Stimulated activated CD8-positive, alpha-beta memory T cell treated with anti-CD3 and anti-CD28 coated beads, Interleukin-7, amount 100 ng/mL, for 1 hour (primary cell): ENCODE measurements at places on chromosomes 6 and 20.

- DNase-seq = no peak
Observed at GRCh38 chr6:13678255-13678983, 33.2 kb downstream of the RANBP9 start.

DNA sequence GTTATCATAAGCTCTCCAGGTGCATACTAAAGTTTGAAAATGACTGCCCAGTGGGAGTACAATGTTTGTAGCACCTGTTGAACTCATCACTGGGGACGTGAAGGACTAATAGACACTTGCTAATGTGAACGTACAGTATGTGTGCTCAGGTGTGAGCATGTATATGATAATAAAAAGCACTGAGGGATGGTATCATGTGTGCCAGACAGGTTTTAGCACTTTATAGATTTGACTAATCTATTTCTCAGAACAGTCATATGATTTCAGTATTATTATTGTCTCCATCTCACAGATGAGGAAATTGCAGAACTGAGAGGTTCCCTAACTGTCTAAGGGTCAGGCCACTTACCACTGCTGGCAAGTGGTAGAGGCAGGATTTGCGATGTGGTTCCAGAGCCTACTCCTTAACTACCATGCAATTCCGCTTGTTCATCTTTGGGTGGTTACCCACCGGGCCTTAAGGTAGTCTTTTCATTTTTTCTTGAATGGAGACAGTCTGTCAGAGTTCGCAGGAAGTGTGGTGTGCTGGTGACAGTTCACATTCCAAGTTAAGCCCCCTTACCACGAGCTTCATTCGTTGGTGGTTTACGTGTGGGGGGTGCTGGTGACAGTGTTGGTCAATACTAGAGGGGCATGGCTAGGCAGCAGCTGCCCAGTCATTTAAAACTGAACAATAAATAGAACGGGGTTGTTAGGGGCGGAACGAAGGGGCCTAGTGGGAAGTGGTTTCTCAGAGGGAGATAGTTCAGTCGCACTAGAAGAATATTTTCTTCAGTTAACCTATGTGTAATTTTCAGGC is 46.8 kb downstream of the RREB1 start:
- no peak for DNase-seq

DNA sequence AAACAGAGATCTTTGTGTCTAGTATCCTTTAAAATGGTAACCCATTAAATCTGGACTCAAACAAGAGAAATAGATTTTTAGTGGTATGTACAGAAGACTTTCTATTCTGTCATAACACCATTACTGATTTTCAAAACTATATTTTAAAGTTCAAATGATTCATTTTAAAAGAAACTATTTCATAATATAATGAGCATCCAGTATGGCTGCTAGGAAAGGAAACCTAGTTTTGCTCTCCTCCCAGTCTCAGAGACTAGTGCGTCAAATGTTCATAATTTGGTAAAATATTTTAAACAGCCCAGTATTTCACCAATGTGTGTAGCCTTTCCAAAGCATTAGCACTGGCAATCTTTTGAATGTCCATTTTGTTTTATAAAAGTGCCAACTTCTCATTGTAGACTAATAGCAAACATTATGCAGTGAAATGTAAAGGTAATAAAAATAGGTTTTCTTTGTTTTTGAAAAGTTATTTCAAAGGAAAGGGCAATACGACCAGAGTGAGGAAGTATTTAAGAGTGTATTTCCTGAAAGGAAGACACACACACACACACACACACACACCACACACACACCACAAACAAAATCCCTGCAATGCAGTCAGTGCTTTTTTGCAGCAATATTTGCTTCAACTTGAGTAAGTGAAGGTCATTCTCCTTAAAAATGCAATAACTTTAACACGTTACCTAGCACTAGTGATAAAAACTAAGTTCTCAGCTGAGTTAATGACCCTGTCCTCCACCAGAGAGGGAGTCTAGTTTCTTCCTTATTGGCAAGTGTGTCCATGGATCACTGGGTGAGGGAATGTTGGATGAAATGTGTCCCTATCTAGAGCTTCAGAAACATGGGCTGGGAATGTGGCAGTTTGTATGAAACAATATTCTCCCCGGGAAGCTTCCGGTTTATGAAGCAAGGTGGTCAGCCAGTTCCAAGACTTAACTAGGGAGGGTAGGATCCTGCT is 4.6 kb downstream of the PPP1R3G start:
- no peak for DNase-seq

DNA sequence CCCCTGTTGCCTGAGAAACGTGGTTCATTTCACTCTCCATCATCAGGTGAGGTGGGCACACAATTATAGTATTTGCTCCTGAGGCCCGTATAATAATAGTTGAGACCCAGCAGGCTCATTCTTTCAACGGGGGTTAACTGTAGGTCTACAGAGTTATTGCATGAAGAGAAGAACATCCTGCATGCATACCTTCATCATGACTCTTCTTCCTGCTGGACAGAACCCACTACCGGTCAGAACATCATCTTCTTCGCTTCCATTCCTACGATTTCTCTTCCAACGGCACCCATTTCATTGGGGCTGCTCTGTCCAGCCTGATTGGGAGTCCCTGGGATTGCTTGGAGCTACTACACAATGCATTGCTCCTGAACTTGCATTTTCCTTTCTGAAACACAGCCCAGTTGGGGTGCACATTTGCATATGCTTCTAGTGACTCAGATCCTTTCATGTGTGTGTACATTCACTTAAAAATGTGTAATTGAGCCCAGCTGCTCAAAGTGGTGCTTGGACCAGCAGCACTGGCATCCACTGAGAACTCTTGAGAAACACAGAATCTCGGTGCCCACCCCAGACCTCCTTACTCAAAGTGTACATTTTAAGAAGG is 57.4 kb downstream of the SLC24A3 start:
- no peak for DNase-seq

- DNase-seq = no peak
Observed at GRCh38 chr6:80465513-80465912, 359.0 kb downstream of the BCKDHB start.

- DNase-seq = no peak
Observed at GRCh38 chr20:56760610-56761009, 131.5 kb downstream of the TFAP2C start.

DNA sequence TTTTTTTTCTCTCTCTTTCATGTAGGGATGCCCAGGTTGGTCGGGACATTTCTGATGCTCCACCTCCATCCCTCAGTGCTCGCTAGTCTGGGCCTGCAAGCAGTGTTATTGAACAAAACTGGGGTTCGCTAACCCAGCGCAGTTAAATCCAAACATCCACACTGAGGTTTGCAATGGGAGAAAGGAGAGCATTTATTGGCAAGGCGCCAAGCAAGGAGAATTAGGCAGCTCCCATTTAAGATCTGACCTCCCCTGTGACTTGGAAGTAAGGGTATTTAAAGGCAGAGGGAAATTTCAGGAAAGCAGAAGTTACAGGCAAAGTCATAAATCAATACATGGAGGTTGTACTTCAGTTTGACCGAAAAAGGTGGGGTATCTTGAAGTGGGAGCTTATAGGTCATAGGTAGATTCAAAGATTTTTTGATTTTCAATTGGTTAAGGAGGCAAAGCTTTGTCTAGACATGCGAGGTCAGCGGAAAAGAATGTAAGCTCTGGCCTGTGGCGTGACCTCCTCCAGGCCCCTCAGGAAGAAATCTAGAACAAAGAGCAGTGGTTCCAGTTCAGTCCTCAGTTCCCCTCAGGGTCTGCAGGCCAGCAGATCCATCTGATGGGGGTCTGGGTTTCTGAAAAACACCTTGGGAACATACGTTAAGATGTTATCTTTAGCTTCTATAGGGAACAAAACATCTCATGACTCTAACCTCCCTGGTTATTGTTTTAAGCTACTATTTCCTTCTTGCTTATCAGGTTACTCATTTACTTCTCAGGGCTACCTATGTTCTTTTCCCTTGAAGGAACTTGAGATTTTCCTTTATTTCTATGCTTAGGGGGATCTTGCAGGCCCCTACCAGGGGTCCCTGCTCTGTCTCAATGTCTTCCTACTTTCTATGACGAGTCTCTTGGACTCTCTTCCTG is 66.0 kb upstream of the KIF16B start:
- DNase-seq = no peak

DNA sequence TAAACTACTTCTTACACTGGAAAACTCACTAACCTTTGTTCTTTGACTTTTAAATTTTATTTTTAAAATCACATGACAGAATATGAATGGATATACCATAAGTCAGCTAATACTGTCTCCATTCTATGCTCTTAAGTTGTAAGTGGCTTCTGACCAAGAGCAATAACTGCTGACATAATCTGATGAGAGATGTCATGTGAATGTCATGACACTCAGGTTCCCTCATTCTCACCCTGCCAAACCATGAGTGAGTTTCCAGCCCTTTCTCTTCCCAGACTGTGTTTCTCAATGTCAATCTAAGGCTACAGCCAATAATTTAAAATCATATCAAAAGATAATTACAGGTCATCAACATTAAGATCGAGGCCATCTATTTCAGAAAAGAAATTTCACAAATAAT is 39.7 kb downstream of the KIF16B start:
- no peak for DNase-seq

- DNase-seq = no peak
Observed at GRCh38 chr20:20426655-20426907, 58.7 kb downstream of the INSM1 start.

- no peak for DNase-seq
Observed at GRCh38 chr6:119858901-119859300, 509.3 kb upstream of the MAN1A1 start.

DNA sequence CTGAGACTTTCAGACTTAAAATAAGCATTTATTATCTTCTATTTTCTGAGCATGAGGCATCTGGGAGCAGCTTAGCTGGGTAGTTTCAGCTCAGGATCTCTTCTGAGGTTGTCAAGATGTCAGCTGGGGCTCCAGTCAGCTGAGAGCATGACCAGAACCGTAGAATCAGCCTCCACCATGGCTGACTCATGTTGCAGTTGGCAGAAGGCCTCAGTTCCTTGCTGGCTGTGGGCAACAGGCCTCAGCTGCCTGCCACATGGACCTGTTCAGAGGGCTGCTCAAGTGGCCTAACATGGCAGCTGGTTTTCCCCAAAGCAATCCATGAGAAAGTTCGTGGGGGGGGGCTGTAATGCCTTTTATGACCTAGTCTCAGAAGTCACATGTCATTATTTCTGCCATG is 142.3 kb downstream of the LY86 start:
- DNase-seq = no peak

GRCh38 chr6:154298297-154298696 is 58.3 kb downstream of the IPCEF1 start:
- no peak for DNase-seq

- no peak for DNase-seq
Observed at GRCh38 chr6:108654465-108655106, 93.9 kb downstream of the FOXO3 start.

DNA sequence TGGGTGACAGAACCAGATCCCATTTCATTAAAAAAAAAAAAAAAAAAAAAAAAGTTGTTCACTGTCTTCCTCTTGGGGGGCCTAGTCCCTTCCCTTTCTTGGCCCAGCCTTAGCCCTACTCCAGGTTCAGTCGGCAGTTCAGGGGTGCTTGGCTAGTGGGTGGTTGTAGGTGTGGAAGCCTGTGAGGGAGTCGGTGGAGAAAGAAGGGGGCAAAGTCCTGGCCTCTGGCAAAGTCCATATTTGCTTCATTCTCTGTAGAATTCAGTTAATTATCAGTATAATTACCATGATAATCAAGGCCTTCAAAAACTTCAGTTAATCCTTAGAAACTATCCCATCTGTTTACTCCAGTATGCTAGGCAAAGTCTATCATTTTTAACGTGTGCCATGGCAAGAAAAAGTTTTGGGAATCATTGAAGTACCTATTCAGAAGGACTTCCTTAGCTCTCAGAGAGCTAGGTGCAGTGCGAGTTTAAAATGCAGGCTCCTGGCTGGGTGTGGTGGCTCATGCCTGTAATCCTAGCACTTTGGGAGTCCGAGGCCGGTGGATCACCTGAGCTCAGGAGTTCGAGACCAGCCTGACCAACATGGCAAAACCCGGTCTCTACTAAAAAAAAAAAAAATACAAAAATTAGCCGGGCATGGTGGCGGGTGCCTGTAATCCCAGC is 205.7 kb upstream of the ARG1 start:
- DNase-seq = no peak

DNA sequence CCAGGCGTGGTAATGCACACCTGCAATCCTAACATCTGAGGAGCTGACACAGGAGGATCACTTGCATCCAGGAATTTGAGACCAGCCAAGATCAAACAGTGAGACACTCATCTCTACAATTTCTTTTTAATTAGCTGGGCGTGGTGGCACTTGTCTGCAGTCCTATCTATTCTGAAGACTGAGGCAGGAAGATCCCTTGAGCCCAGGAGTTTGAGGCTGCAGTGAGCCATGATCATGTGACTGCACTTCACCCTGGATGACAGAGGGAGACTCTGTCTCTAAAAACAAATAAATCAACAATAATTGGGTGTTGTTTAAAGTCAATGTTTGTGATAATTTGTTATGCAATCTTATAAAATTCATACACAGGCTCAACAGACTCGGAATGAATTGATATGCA is 18.0 kb upstream of the HLA-A start:
- no peak for DNase-seq

- DNase-seq = no peak
Observed at GRCh38 chr20:57027777-57028176, 238.7 kb downstream of the BMP7 start.

DNA sequence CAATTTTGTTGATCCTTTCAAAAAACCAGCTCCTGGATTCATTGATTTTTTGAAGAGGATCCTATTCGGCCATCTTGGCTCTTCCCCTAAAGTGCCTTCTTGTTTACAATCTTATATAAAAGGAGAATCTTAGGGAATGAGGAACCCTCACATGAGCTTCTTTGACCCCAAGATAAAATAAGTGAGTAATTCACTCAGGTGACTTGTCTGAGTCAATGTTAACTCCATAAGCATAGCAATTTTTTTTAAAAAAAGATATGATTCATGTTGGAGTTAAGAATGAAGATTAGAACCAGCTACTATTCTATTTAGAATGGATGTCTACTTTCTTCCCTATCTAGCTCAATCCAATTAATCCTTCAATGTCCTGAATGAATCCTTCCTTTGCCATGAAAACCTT is 21.0 kb downstream of the WASF1 start:
- no peak for DNase-seq
